8988T (cell line): ENCODE measurements at places on chromosomes 11 and 22.

GRCh38 chr22:50537765-50538164 lies 7.9 kb upstream of the KLHDC7B start:
- DNase-seq: no peak

DNA sequence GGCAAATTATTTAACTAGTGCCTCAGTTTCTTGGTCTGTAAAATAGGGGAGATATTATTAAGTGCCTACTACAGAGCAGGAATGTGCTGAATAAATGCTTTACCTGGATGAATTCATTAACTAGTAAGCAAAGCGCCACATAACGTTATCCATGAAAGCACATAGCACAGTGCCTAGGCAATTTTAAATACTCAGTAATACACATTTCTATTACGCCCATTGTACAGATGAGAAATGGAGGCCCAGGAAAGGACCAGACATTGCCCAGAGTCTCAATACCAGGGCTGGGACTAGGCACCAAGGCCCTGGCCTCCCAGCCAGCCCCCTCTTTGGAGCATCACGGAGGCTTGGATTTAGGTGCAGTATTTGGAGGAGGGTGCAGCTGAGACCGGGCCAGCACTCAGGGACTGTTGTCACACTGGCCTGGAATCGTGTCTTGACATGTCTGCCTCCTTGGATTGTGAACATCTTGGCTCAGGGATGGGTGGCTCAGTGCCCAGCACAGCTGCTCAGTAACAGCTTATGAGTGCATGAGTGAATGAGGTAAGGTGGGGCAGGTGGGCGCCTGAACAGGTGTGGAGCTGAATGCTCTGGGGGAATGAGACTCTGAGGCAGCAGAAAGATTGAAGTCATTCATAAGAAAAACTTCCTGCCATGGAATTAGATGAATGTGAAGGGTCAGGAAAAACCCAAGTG lies 42.1 kb upstream of the TPBGL start:
- no peak for DNase-seq

GRCh38 chr22:29937940-29938693 lies 55.1 kb downstream of the MTMR3 start:
- no peak for DNase-seq

DNA sequence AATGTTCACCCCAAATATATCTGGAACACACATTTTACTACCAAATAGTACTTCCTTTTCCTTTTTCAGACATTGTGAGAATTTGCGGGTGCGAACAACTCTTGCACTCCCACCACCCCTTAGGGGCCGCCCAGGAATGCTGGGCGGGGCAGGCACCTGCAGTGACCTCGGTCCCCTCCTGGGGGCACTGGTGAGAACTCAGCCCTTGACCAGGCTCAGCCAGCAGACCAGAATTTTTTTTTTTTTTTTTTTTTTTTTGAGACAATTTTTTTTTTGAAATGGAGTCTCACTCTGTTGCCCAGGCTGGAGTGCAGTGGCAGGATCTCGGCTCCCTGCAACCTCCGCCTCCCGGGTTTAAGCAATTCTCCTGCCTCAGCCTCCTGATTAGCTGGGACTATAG lies 75.8 kb downstream of the ARHGAP8 start:
- DNase-seq: peak; percentile 49

- no peak for DNase-seq
Measured at GRCh38 chr22:24099071-24099470, 82.2 kb upstream of the SUSD2 start.

- no peak for DNase-seq
Measured at GRCh38 chr22:27918341-27919221, 475 bp downstream of the PITPNB start.

GRCh38 chr11:96470521-96470920 lies 80.7 kb downstream of the JRKL start:
- no peak for DNase-seq

GRCh38 chr11:6377902-6378639 lies 12.2 kb upstream of the SMPD1 start:
- no peak for DNase-seq

DNA sequence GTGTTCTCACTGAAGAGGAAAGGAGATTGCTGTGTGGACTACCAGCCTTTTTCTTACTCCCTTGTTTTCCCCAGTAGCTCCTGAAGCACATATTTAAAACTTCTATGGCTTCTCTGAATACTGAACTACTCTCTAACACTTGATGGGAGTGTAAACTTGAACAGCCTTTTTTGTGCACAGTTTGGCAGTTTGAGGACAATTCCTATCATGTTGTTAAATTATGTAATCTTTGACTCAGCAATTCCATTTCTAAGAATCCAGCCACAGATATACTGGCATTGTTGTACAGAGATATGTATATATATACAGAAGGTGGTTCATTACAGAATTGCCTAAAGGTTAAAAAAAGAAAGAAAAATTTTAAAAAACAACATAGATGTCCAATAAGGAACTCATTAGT lies 47.1 kb upstream of the EED start:
- no peak for DNase-seq

GRCh38 chr22:34068001-34068400 lies 147.7 kb upstream of the LARGE1 start:
- no peak for DNase-seq

GRCh38 chr11:116070520-116070919 lies 566.3 kb upstream of the CADM1 start:
- no peak for DNase-seq

DNA sequence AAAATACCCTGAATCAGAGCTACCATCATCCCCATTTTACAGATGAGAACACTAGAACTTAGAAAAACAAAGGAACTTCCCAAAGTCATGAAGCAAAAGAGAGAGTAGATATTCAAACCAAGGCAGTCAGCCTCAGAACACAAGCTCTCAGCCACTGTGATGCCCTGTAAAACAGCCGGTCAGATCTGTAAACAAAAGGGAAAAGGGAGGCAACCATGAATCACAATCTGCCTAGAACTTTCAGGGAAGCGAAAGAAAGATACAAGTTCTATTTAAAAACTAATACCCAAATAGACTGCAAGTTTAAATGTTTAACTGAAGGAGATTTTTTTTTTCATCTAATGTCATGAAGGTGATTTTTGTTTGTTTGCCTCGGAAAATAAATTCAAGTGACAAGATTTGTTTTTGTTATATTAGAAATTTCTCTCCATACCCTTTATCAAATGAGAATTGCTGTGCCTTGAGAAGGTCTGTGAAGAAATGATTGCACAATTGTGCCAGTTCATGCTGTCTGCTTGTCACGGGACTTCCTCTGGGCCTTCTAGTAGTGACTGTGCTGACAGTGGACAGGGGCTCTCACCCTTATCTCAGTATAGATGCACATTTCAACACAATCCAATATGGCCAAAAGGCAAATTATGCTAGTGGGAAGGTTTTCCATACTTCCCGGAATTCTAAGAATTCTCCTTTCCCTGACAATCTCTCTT lies 11.7 kb downstream of the SAA1 start:
- DNase-seq: no peak

GRCh38 chr22:17820879-17821439 lies 46.7 kb upstream of the BID start:
- DNase-seq: no peak

GRCh38 chr11:57368106-57368844 lies 12.7 kb downstream of the PRG3 start:
- DNase-seq: no peak
